ENCODE measurements at places on chromosomes 5 and 9.

- no peak for DNase-seq
Observed at GRCh38 chr5:90015584-90016018, 394.0 kb downstream of the CETN3 start.

- DNase-seq: no peak
Observed at GRCh38 chr5:28012538-28012937, 974.2 kb upstream of the CDH9 start.

GRCh38 chr5:74570250-74570649 lies 70.3 kb downstream of the ENC1 start:
- no peak for DNase-seq

GRCh38 chr5:35857606-35858205 lies 1.0 kb downstream of the IL7R start:
- DNase-seq: no peak

DNA sequence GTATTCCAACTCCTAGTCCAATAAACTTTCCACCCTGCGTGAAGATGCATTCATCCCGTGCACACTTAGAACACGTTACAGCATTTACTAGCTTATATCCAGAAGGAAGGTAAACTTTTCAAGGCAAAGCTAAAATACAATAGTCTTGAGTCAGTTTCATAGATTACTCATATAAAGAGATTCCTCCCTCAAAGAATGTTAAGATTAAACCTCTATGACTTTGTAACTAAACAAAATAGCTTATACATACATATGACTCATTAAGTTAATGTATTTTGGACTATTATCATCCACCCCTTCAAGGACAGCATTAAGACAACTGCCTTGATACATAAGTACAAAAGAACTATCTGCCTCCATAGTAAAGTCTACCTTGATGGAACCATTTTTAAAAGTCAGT lies 36.1 kb downstream of the TLE1 start:
- no peak for DNase-seq
